ENCODE measurements at places on chromosomes 3 and 15.
A peak's percentile ranks its signal among the peaks of the same experiment; 100 is the strongest.

- no peak for DNase-seq
Measured at GRCh38 chr15:40746916-40747418, 8.1 kb downstream of the RMDN3 start.

DNA sequence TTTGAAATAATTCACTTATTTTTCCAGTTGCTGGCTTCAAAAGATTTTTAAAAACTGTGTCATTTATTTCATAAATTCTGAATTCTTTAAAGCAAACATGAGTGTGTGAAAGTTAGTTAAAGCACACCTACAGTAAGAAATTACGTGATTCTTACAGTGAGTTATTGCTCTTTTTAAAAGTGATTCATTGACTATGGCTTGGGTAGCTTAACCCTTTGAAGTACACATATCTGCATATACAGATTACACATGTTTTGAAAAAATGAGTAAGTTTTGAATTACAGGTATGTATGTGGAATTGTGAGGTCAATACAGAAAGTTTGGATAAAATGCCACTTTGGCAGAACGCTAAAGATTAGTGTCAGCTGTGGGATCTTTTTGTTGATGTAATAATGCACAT, 64.5 kb upstream of the MBNL1 start:
- DNase-seq, result no peak

GRCh38 chr3:136818191-136818768, 646 bp upstream of the SLC35G2 start:
- peak; percentile 31 for DNase-seq

GRCh38 chr15:51076524-51077220, 18.0 kb downstream of the TNFAIP8L3 start:
- DNase-seq, result no peak

DNA sequence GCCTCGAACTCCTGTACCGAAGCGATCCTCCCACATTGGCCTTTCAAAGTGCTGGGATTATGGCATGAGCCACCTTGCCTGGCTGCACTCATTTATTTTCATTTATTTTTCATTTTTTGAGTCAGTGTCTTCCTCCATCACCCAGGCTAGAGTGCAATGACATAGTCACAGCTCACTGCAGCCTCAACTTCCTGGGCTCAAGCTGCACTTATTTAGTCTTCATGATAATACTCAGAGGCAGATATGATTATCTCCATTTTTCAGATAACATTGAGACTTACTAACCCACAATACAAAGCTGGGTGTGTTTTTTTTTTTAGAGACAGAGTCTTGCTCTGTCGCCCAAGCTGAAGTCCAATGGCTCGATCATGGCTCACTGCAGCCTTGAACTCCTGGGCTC, 10.0 kb downstream of the PRKCI start:
- no peak for DNase-seq

DNA sequence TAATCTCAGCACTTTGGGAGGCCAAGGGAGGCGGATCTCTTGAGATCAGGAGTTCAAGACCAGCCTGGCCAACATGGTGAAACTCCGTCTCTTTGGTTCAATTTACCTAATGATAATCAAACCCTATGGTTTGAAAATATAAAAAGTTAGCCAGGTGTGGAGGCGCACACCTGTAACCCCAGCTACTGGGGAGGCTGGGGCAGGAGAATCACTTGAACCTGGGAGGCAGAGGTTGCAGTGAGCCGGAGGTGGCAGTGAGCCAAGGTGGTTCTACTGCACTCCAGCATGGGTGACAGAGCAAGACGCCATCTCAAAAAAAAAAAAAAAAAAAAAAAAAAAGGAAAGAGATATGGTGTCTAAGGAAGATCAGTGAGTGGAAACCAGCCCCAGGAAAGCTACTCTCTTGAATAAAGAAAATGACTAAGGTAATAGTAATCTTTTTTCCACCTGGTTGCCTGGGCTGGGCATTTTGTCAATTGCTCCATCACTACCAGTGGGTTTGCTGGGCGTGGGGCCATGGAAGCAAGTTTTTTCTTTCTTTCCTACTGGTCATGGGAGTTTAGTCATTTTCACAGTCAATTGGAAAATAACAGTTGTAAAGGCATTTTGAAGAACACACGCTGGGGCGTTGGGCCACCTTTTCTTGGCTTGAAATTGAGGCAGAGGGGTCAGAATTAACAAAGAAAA, 387.6 kb upstream of the RGMA start:
- DNase-seq, result no peak

All from HEK293T (cell line).